ENCODE measurements at places on chromosomes 1 and 21.

DNA sequence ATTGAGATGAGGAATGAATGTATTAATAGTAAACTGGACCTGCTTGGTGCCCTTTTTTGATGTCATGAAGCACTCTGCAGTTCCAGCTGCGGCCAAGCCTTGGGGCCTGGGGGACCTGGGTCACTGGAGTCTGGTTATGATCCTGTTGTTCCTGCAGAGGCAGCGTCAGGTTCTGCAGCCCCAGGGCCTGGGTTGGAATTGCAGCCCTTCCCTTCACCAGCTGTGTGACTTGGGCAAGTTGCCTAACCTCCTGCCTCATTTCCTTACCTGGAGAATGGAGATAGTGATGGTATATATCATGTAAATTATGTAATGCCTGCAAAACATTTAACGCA is 9.1 kb upstream of the ATP5PO start:
- no peak for DNase-seq

- DNase-seq, result no peak
Observed at GRCh38 chr1:221824025-221824424, 82.1 kb upstream of the DUSP10 start.

GRCh38 chr1:226047495-226047894 is 15.0 kb upstream of the H3-3A start:
- no peak for DNase-seq

DNA sequence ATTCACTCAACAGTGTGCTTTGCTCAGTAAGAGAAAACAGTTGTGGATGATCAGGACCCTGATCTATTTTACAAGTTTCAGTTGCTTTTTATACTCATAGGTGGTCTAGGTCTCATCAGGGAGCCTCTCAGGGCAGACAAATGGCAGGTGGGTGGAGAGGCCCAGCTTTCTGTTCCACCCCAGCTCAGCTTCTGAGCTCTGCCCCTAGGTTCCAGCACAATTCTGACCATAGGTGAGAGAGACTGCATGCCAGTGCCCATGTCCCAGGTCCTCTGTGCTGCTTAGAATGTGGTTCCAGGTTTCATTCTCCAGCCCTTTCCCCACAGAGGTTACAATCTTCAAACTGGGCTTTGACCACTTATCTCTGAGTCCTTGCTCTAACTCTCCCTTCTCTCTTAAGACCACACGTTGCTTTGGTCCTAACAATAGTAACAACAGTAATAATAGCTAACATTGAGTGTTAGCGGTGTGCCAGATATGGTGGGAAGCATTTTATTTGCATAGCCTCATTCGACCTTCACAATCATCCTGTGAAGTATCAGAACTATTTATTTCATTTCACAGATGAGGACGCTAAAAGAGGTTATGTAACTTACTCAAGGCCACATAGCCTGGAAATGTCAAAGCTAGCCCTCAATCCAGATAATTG is 19.6 kb upstream of the DUSP10 start:
- no peak for DNase-seq

- no peak for DNase-seq
Observed at GRCh38 chr1:246678816-246679793, 45.1 kb upstream of the SCCPDH start.

DNA sequence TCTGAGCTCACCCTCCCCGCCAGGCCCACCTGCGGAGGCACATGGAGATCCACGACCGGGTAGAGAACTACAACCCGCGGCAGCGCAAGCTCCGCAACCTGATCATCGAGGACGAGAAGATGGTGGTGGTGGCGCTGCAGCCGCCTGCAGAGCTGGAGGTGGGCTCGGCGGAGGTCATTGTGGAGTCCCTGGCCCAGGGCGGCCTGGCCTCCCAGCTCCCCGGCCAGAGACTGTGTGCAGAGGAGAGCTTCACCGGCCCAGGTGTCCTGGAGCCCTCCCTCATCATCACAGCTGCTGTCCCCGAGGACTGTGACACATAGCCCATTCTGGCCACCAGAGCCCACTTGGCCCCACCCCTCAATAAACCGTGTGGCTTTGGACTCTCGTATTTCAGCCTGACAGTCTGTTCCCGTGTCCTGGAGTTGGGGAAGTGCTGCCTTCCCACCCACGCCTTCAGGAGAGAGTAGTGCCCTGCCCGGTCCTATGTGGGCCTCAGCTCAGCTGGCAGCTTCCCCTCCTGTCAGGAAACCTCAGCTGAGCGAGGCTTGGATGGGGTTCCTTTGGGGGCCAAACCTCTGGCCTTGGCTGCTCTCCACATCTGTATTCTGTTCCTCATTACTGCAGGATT is 9.2 kb downstream of the ZBTB48 start:
- DNase-seq, result no peak

DNA sequence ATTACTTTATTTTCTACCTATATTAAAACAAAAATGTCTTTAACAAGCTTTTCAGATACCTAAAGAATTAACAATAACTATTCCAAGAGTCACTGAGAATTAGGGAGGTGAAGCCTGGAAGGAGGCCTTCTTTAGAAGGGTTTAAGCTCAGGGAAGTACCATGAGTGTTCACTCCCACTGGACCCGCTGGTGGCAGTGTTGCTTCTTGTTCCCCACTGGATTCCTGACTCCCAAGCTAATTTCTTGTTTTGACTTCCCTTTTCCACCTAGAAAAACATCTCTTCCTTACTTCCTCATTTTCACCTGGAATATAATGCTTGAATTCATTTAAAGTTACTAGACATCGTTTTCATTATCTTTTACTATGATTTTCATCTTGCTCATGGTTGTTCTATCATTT is 264.2 kb downstream of the HMCN1 start:
- DNase-seq, result no peak

DNA sequence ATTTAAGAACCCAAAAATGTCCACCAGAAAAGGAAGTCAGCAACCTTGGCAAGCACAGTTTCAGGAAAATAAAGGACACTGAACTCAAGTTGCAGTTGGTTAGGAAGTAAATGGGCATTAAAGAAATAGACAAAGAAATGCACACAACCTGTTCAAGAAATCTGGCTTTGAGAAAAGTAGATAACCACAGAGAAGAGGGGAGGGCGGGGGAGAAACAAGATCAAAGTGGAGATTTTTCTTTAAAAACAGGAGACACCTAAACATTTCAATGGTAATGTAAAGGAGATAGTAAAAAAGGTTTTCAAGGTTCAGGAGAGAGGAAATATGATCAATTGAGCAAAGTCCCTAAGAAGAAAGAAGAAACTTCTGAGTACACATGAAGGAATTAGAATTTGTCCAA is 29.1 kb downstream of the SYDE2 start:
- no peak for DNase-seq

GRCh38 chr1:204990059-204990664 is 52.9 kb upstream of the CNTN2 start:
- DNase-seq, result no peak

DNA sequence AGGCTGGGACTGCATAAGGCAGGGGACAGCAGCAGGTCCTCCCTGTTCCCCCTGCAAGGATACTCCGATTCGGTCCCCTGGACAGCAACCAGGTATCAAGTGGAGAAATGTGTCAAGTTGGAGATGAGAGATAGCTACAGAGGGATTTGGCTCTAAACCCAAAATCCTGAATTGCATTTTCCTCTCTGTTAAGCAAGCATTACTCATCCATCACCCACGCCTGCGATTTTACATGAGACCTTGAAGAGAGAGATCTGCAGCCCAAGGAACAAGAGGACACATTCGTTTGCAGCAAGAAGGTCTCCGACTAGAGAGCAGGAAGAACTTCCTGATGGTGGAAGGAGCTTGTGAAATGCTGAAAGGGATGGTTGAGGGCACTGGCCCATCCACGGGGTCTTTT is 21.9 kb downstream of the SYT2 start:
- no peak for DNase-seq

DNA sequence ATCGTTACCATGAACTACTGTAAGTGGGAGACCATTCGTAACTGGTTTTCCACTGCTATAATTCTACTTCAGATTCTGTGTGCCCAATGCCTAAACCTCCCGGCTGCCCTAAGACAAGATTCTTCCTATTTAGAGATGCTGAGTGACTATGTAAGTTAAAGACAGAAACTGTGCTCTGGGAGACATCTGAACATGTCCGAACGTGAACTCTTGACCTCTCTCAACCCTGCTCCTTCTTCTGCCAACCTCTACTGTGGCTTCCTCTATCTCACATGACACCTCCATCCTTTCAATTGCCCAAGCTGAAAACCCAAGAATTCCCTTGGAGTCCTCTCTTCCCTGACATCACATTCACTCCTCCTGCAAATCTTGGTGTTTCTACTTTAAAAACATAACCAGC is 182.9 kb downstream of the AKT3 start:
- no peak for DNase-seq

- no peak for DNase-seq
Observed at GRCh38 chr1:183379951-183380350, 38.2 kb downstream of the NMNAT2 start.

GRCh38 chr1:179871940-179872339 is 5.7 kb downstream of the TOR1AIP2 start:
- DNase-seq, result no peak

DNA sequence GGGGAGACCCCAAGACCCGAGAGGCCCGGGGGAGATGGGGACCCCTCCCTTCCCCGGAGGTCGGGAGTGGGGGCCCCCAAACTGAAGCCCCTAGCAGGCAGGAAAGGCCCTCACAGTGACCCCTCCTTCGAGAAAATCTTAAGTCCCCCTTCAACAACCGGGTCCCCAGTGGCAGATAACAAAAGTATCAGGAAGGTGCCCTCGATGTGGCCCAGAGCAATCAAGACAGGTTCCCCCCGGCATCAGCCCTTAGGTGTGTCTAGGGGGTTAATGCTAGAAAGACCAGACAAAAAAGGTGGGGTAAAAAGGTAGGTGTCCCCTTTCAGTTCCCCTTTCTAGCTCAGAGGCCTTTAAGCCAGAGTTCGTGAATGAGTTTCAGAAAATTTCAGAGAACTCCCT is 282 bp upstream of the ECE1 start:
- DNase-seq, result no peak

DNA sequence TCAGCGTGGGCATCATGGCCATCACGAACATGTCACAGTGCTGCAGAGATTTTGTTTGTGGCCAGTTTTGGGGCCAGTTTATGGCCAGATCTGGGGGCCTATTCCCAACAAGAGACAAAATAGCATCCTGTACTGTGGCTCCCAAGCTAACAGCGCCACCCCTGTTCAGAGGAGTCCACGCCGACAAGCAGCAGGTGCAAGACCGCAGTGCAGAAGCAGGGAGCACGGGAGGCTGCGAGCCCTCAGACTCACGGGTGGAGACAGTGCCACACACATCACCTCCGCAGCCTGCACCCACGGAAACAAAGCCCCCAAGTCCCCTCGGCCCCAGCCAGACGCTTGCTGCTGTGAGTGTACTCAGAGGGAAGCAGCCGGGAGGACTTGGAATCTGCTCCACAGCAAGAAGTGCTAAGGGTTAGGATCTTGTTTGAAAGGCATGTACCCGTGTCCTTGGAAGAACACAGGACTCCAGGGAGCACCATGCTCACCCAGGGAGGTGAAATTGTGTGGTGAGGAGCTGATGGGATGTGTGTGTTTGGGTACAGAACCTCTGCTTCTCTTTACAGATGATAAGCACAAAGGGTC is 7.1 kb downstream of the TCP10L start:
- DNase-seq, result no peak

- no peak for DNase-seq
Observed at GRCh38 chr1:41513383-41513735, 28.9 kb upstream of the EDN2 start.

GRCh38 chr1:168317309-168317708 is 36.6 kb downstream of the TBX19 start:
- DNase-seq, result no peak

DNA sequence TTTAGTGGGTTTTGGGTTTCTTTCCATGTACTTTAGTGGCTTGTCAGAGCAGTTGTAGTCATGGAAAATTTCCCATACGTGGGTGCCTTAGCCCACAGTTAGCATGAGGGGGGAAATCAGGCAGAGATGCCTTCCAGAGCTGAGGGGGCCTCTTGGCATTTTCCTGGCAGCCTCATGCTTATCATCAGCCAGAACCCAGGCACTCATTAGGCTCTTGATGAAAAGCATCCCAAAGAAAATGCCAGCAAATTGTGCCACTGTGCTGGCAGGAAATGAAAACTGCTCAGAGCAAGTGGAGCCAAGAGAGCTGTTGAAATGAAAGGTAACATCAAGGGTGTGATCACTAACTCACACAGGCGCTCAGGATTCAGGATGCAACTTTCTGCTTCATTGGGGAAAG is 128.0 kb downstream of the TNNI3K start:
- DNase-seq, result no peak

DNA sequence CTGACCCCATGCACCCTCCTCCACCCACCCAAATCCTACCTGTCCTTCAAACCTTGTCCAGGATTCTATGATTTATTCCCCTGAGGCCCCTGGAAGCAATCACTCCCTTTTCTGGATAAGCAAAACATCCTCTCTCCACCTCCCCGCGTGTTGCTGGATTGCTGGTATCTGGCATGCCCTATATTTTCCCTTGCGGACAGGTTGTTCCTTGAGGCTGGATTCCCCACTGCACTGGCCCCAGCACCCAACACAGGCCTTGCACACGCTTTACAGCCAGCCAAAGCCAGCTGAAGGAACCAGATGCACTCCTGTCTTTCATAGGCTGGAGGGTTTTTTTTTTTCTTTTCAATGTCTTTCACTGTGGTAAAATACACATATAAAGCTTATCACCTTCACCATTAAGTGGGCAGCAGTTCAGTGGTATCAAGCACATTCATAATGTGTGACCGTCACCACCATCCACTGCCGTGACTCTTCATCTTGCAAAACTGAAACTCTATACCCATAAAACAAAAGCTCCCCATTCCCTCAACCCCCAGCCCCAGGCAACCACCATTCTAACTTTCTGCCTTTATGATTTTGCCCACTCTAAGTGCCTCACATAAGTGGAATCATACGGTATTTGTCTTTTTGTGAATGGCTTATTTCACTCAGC is 50.9 kb downstream of the TOR1AIP2 start:
- no peak for DNase-seq

Measured in NCI-H187 (cell line).